ENCODE measurements at places on chromosomes 5 and 9.

- no peak for DNase-seq
These were observed 196.2 kb downstream of the HSPA4 start for GRCh38 chr5:133247881-133248624.

DNA sequence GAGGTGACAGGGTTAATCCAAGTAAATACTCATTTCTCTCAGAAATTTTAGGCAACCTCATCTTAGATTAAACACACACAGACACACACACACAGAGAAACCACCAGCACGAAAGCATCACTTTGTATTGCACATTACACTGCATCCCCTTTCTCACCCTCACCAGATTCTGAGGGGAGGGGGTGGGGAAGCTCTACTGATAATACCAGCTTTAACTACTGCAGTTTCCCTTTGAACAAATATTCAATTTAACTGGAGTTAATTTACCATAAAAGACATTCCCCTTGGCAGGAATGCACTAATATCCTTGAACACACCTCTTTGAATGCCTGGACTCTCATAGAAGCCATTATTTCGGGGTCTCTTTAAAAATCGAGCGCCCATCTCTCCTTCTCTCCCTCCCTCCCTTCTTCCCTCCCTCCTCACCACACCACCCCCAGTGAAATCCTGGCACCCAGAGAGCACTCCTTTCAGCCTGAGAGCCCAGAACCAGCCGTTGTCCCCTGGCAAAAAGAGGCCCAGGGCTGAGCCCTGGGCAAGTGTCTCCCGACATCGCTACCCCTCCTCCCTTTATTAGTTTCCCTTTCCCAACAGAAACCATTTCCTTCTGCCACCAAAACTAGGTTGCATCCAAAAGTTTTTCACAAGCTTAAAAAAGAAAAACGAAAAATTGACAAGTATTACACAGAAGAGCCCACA is 2.8 kb upstream of the NFIB start:
- DNase-seq = no peak

DNA sequence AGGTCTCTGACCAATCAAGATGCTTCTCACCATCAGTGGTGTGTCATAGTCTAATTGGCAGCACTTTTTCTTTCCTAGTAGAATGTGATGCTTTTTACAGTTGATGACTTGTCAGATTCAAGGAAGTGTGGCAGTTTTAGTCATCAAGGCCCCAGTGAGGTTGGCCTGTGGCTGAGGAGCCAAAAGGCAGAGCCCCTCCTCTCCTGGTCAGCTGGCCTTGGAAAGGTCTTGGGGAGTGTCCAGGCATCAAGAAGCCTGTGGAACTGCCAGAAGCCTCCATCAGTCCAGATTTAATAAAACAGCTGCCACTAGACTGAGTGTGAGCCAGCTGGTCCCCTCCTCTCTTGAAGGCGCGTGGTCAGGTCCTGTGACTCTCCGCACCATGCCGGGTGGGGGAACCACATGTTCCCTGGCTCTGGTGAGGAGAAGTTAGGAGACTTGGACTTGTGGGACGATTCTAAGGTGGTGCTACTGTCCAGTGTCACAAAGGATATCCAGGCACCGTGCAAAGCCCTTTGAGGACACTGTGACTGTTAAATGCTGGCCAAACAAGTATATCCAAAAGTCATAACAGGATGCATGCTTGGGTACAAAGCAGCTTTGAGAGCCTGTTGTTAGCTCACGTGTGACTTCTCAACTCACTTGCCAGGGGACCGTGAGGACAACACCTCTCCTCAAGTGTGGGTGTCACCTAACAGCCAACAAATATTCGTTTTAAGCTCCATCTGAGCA is 6.1 kb upstream of the ANGPTL2 start:
- no peak for DNase-seq

- DNase-seq = no peak
These were observed 205.9 kb downstream of the AUH start for GRCh38 chr9:91155746-91156376.

- DNase-seq = no peak
These were observed 75.4 kb downstream of the UHRF2 start for GRCh38 chr9:6488395-6488794.

GRCh38 chr5:135246923-135247795 is 151.9 kb downstream of the MACROH2A1 start:
- no peak for DNase-seq

DNA sequence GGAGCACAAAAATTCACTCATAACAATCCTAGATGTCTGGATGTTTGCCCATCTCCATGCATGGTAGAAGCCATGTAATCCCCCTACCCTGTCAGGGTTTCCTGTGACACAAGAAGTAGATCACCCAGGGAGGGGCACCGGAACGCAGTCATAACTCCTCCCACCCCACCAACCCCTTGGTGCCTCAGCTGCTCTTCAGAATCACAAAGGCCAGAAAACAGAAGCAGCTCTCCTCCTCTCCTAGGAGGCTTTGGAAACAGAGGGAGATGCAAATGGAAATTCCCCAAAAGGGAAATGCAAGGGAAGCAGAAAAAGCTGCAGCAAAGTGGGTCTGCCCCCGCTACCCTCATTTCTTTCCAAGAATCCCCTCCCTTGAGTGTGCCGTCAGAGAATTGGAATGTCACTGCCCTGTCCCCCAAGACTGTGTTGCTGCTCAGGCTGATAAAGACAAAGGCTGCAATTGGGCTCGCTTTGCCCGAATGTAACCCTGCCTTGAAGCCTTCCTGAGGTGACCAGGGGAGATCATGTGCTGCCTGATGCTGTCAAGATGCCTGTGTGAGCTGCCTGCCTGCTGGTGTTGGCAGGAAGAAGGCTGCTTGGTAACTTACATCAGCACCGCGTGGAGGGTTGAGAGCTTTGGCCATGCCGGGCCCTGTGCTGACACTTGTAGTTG is 65.5 kb upstream of the ABCA1 start:
- no peak for DNase-seq

DNA sequence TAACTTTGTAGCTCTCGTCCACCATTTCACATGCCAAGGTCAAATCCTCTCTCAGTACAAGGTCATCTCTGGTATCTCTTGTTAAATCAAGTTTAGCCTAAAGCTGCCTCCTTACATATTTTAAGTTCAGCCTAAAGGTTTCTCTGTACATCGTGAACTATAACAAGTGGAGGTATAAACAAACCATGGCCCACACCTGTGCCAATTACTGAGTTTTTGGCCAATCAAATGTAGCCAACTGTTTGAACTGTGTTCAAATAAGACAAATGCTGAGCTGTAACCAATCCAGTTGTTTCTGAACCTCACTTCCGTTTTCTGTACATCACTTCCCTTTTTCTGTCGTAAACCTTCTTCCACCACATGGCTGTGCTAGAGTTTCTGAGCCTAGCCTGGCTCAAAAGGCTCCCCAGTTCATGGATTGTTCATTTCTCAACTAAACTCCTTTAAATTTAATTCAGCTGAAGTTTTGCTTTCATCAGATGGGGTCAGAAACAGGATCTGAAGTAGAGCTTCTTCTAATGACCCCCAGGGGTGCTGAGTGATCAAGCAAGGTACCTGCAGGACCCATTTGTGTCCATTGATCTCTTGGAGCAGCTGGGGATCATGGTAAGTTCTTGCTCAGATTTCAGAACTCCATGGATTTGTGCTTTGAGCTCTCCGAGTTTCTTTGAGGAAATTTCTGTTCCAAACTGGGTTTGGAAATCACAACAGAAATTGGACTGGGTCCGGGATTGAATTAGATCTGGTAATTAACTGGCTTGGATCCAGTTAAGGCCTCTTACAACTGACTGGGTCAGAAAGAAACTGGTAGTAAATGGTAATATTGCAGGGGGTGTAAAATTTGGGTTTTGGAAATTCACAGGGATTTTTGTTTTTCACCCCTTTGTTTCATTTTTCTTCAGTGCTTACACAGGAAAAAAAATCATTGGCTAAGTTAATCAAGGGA is 11.0 kb upstream of the NANS start:
- DNase-seq = no peak

DNA sequence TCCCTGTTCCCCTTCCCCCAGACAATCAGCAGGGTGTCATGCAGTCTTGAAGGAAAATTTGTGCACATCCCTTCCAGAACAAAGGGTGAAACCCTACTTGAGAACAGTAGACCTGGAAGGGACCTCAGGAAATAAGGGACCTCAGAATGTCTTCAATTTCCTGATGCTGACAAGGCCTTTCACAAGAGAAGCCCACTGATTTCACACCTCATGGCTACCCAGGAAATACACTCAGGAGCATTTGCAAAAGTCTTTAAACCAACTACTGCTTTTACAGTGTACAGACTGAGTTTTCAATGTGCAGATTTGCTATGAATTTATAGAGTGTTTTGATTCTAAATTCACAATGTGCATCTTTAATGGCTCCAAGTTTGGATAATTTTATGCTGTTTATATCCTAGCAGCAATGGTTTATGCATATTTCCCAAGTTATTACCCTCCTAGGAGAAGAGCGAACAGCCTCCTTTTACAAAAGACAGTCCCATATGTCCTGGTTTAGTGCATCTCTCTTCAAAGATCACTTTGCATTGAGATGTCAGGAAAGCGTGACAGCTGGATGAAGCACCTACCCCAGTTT is 74.8 kb downstream of the GALNT10 start:
- no peak for DNase-seq

DNA sequence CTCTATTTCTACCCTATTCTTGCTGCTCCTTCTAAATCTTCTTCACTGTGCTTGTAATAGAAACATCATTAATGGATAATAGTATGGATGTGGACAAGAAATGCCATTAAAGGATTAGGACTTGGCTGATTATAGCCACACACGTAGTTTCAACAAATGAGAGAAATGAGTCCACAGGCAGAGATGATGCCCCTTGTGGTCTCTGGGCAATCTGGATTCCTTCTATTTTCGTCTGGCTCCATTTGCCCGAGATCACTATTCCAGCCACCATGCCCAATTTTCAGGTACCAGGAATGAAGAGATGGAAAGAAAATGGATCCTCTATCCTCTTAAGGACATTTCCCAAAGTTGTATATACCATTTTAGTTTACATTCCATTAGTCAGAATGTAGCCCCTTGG is 13.2 kb downstream of the VLDLR start:
- no peak for DNase-seq

GRCh38 chr5:135392256-135392655 is 6.8 kb downstream of the MACROH2A1 start:
- no peak for DNase-seq

GRCh38 chr5:36657563-36657995 is 51.2 kb downstream of the SLC1A3 start:
- DNase-seq = no peak

- DNase-seq = no peak
These were observed 199.3 kb downstream of the DMRTA1 start for GRCh38 chr9:22645893-22646292.

DNA sequence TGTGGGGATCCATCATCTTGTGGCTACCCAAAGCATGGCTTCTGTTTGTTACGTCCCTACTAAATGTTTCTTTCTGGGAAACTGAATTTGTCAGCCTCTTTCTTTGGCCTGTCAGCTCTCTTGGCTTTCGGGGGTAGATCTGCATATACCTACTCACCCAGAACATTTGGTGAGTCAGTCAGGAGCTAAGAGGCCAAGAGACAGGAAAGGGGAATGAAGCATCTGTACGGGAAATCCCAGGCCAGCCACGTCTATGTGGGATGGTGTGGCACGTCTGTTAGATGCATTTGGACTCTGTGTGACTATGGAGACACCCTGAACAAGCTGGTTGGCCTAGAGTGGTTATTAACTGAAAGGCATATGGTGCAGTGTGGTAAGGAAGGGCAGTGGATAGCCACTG is 58.1 kb downstream of the CDO1 start:
- DNase-seq = no peak

GRCh38 chr5:140312067-140312790 is 9.3 kb upstream of the PFDN1 start:
- no peak for DNase-seq

GRCh38 chr5:177402271-177403043 is 2.0 kb upstream of the PFN3 start:
- no peak for DNase-seq

DNA sequence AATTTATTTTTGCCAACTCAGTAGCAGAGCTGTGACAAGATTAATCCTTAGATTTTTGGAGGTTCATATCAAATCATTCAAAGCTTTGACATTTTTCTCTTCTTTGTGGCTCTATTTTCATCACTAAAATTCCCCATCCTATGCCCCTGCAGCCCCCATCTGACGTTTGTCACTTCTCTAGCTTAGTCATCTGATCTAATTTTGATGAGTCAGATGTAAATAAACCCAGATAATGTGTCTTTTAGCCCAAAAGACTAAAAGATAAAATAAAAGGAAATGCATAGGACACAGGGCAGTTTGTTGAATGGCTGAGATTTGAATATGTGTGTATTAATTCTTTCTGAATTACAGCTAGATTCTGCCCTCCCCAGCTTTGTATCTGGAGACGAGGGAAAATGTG is 897 bp upstream of the HSPB3 start:
- DNase-seq = no peak

DNA sequence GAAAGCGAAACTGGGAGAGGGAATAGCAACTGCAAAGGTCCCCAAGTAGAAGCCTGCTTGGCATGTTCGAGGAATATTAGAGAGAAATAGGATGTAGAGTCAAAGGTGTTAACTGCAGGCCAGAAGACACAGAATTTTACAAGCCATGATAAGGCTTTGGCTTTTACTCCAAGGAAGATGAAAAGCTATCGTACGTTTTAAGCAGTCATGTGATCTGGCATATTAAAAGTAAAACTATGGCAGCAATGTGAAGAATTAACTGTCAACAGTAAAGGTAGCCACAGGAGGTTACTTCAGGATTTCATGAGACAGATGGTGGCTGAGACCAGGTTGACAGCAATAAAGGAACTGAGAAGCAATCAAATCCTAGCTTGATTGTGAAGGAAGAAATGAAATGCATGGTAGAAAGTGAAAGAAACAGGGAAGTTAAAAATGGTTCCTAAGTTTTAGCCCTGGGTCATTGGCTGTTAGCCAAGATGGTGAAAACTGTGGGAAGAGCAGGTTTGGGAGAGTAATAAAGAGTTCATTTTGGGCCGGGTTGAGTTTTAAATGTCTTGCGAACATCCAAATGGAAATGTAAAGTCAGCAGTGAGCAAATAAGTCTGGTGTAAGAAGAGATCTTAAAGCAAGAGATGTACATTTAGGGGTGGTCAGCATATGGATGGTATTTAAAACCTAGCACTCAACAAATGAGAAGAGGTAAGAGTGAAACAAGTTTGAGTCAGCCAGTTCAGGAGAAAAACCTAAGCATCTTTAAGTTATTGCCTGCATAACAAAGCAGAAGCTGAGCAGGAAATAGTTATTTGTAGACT is 20.3 kb upstream of the TTC33 start:
- no peak for DNase-seq

DNA sequence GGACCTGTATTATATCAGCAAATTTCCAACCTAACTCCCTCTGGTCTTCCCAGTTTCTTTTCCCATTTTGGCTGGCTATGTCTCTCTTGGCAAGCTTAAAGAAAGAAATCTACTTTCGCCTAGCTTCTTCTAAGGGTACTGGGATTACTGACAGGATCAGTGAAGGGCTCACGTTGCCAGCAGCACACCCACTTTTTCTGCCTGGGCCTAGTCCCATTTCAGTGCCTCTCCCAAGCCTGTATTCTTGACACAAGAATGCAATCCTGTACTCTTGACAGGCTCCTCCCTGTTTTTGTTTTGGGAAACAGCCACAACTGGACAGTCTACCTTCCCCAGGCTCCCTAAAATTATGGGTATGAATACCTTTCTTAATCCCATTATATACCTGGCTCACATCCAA is 170.5 kb downstream of the EPB41L4A start:
- DNase-seq = no peak

- no peak for DNase-seq
These were observed 64.7 kb downstream of the GGTA1 start for GRCh38 chr9:121434969-121435368.

GRCh38 chr5:150777685-150778084 is 872 bp upstream of the SMIM3 start:
- no peak for DNase-seq
